ENCODE measurements at places on chromosomes 1 and 21. TPM values are rescaled to one million over a fixed set of nuclear protein-coding genes. Genes with fewer than 3 reads are reported as not detected.

Gene NPR1
- 0.16 TPM for total RNA-seq

Gene SLC6A9
- total RNA-seq: 49.4 TPM

Gene F3
- 11.2 TPM for total RNA-seq

Gene CDCA8
- 7.7 TPM for total RNA-seq

Gene ATXN7L2
- total RNA-seq: 6.8 TPM

Gene CZIB
- 52.6 TPM for total RNA-seq

Gene FCER1G
- not detected for total RNA-seq

Gene OPTC
- total RNA-seq: not detected

Gene CAPN9
- total RNA-seq: not detected

Gene OR10Z1
- not detected for total RNA-seq

Gene TCHHL1
- not detected for total RNA-seq

Gene PGLYRP4
- total RNA-seq: not detected

Gene TGFB2
- total RNA-seq: 184 TPM

Gene RAB3B
- total RNA-seq: 8.2 TPM

Gene ESPN
- total RNA-seq: not detected

Gene LIPI
- not detected for total RNA-seq

Gene MATN1
- 0.39 TPM for total RNA-seq

Gene HES5
- total RNA-seq: 0.29 TPM

Gene FMO4
- 4.1 TPM for total RNA-seq

Gene CDC42
- total RNA-seq: 214 TPM

Gene TAS1R1
- total RNA-seq: not detected

Gene CACYBP
- 75.7 TPM for total RNA-seq

Gene DUSP10
- total RNA-seq: 3.0 TPM

Gene CFHR3
- 0.42 TPM for total RNA-seq

Measured in osteocyte (in vitro differentiated cells).